Foreskin fibroblast (primary cell): ENCODE measurements at places on chromosomes 12 and 14.
A peak's percentile ranks its signal among the peaks of the same experiment; 100 is the strongest.

- DNase-seq, result no peak
Observed at GRCh38 chr12:94228488-94228907, 80.1 kb downstream of the PLXNC1 start.

GRCh38 chr12:108320507-108321293 is 18.4 kb downstream of the CMKLR1 start:
- no peak for DNase-seq

GRCh38 chr12:93145086-93145485 is 216.0 kb upstream of the EEA1 start:
- DNase-seq, result peak; percentile 39

DNA sequence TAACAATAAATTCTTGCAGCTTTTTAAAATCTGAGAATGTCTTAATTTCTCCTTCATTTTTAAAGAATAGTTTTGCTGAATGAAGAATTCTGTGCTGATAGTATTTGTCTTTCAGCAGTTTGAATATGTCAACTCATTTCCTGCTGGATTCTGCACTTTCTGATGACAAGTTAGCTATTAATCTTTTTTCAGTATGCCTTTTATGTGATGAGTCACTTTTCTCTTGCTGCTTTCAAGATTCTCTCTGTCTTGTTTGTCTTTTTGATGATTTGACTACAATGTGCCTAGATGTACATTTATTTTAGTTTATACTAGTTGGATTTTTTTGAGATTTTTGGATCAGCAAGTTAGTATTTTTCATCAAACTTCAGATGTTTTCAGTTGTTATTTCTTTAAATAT is 87.9 kb upstream of the AVPR1A start:
- no peak for DNase-seq

DNA sequence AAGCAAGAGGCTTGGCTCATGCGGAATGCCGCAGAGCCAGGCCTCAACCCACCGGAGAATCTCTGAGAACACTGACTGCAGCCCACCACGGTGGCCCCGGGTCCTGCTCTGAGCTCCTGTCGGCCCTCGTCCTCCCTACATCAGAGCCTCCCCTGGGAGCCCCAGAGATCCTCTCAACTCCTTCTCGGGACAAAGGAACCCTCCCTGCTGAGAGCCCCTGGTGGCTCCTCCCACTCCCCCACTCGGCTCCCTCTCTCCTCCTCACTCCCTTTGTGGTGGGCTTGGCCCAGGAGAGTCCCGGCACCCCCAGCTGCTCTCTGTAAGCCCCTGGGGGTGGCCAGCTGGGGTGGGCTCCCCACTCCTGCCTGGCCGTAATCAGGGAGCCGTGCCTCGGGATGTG is 11.1 kb upstream of the INF2 start:
- peak; percentile 62 for DNase-seq

- DNase-seq, result no peak
Observed at GRCh38 chr14:51008446-51008845, 64.2 kb upstream of the PYGL start.

DNA sequence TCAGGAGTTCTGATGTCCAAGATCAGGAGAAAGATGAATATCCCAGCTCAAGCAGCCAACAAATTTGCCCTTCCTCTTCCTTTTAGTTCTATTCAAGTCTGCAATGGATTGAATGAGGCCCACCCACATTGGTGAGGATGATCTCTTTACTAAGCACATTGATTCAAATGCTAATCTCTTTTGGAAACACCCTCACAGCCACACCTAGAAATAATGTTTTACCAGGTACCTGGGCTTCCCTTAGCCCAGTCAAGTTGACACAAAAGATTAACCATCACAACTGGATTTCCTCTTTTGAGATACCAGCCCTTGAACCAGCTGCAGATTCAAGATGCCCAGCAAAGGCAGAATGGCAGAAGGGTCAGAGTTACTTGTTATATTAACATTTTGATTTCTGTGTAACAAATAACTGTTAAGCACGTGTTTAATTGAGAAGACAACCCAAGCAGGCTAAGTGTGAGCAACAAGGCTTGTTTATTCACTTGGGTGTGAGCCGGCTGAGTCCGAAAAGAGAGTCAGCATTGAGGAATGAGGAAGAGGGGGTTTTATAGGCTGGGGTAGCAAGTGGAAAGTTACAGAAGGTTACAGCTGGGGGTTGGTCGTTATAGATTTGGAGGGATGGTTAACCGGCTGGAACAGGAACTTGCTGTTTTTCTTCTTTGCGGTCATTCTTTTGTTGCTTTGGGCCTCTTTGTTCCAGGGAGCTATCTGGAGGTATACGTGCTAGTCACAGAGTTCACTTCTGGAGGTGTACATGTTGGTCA is 180.3 kb downstream of the EMP1 start:
- no peak for DNase-seq

DNA sequence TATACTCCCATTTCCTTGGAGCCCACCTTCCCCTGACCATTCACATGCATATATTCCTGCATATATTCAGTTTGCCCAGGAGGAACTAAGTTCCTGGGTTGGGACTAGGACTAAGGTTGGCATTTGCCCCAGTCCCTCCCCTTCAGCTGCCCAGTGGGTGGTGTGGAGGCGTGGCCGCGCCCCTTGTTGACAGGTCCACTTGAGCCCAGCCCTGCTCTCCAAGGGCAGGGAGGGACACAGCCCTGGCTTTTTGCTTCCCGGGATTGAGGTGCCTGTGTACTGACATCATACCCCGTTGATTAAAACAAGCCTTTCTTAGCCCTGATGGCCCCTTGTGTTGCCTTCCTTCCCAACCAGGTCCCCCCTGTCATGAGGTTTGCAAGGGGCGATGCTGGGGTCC is 7.3 kb downstream of the ERBB3 start:
- no peak for DNase-seq

DNA sequence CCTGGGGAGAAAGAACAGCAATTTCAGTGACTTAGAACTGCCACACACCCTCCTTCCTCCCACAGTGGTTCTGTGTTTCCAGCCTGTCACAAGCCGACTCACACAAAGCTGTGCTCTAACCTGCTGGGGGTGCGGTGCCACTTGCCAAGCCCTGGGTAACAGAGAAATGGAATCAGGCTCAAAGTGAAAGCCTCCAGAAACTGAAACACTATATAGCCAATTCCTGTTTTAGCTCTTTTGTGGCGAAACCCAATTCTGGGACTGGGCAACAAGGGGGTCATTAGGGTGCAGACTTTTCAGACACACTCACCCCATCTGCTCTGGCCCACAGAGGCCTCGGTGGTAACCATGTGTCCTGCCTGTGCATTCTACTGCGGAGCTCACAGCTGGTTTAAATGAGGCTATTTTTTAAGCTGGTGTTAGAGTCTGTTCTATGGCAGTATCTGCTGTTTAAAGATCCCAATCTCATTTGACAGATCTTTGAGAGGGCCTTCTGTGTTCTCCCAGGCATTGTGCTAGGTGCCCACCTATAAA is 15.2 kb upstream of the ACTR6 start:
- peak; percentile 28 for DNase-seq
